HAP-1 (cell line): ENCODE measurements at places on chromosomes 6 and 20.

- DNase-seq = no peak
These were observed 64.3 kb downstream of the ISM1 start for GRCh38 chr20:13285408-13285807.

DNA sequence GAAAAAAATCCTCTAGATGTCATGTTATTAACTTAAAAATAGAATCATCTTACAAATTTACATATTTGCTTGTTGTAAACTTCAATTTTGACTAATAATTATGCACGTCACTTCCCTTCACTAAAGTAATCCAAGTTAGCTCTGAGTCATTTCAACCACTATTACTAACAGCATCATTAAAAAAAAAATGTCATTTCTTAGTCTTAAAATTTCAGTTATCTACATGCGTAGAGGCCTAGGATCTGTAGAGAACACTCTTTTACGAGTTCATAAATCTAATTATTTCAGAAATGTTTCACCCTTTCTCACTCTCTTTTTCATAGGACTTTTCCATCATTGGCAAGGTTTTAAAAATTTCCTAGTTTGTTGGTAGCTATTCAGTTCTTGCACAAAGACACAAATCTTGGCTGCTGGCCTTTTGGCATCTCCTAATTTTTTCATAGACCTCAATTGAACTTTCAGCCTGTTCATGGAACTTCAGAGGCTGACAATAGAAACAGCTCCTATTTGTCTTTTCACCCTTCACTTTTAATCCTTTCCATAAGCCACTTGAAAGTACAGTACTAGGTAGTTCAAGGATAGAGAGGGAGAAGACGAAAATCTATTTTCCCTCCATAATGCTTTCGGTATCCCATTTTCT, 61.5 kb downstream of the OGFRL1 start:
- DNase-seq = peak; percentile 16

DNA sequence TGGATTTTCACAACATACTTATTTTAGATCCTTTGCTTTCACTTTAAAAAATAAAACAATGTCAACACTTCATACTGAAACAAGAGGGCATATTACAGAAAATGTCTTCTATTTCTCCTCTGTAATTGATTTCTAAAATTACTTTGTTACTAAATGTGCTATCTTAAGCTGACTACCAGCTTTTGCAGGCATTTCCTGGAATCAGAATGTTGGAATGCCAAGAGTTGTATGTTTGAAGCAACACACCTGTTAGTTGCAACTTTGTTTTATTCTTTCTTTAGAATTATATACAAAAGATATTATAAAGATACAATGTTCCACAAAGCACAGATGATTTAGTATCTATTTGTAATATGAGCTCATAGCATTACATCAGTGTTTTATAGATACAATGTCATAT, 62.5 kb upstream of the TMEM170B start:
- no peak for DNase-seq

DNA sequence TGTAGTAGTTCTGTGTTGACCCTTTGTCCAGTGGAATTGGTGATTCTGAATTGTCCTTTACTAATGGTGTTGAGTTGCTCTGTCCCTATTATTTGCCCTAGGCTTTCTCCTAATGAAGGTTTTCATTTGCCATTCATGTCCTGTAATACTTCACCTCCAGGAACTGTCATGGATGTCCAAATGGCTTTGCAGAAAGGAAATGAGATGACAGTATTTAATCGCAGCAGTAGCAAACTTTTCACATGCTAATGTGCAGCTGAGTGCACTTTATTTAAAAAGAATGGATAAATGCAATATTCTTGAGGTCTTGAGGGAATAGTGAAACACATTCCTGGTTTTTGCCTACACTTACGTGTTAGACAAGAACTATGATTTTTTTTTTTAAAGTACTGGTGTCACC, 131.4 kb downstream of the SULF2 start:
- no peak for DNase-seq

GRCh38 chr6:143110996-143111395, 50.3 kb downstream of the AIG1 start:
- no peak for DNase-seq

DNA sequence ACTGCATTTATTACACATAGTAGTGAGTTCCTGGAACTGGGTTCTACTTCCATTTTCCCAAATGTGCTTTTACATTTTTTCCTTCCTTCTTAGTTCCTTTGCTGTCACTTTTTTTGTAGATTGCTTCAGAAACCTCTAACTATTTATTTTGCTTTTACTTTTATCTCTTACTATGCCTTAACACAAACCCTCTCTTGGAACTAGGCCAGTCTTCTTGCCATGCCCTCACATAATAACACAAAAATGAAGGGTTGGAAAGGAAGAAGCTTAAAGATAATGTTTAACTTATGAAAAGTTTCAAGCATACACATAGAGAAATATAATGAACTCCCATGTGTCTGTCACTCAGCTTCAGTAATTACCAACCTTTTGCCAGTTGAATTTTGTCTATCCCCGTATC, 27.1 kb downstream of the TOP1 start:
- DNase-seq = no peak

GRCh38 chr6:17585766-17586490, 14.2 kb upstream of the FAM8A1 start:
- DNase-seq = peak; percentile 26

DNA sequence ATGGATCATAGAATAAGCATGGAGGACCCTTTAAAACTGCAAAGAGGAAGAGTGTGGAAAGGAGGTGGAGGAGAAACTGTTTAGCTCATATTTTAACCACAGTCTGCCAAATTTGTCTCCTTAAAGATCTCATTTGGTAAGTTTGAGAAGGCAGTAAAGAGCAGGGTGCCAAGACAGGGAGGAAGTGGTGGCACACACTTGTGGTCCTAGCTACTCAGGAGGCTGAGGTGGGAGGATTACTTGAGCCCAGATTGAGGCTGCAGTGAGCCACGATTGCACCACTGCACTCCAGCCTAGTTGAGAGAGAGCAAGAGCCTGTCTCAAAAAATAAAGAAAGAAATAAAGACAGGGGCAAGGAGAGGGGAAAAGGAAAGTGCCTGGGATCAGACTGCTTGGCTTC, 16.8 kb upstream of the DCBLD1 start:
- DNase-seq = no peak

DNA sequence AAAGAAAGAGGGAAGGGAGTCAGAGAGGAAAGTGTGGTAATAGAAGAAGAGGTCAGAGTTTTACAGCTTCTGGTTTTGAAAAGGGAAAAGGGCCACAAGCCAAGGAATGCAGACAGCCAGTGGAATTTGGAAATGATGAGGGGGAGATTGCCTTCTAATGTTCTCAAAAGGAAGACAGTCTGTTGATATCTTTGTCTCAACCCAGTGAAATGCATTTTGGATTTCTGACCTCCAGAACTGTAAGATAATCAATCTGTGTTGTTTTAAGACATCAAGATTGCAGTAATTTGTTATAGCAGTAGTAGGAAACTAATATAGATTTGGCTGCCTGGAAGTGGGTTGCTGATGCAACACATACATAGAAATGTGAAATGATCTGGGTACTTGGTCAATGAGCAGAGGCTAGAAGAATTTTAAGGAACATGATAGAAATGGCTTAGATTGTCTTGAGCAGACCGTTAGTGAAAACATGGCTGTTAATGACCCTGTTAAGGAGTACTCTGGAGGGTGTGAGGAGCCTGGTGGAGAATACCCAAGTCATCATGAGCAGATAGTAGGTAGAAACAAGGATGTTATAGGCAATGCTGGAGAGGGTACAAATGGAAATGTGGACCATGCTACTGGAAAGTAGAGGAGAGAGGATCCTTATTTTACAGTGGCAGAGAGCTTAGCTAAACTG, 255.8 kb upstream of the RAB32 start:
- no peak for DNase-seq

DNA sequence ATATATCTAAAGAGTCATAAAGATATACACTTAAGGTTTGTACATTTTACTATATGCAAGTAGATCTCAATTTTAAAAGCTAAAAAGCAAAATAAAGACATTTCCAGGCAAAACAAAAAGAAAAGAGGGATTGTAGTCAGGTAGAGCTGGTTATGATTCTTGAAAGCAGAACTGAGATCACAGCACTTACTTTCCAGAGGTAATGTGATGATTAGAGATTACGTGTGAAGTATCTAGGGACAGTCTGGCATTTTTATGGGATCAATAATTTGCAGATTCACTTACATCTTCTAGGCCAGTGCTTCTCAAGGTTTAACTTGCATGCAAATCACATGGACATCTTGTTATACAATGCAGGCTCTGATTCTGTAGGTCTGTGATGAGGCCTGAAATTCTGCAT, 595.5 kb downstream of the KIF16B start:
- DNase-seq = no peak

GRCh38 chr6:169269180-169270076, 15.8 kb upstream of the THBS2 start:
- no peak for DNase-seq

DNA sequence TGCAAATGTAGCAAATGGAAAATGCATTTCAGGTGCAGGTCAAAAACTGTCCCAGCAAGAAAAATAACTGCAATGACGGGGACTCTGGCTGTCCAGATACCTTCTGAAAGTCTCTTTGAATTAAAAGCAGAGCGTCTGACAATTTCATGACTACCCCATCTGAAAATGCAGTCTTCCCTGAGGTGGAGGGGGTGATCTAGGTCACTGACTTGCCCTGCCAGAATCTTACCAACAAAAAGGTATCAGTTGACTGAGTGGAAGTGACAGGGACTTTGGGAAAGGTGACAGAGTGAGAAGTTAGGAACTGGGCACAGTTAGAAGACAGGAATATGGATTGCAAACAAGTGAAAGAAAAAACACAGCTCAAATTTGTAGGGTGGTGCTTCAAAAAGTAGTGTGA, 402.2 kb downstream of the DHX35 start:
- DNase-seq = no peak

DNA sequence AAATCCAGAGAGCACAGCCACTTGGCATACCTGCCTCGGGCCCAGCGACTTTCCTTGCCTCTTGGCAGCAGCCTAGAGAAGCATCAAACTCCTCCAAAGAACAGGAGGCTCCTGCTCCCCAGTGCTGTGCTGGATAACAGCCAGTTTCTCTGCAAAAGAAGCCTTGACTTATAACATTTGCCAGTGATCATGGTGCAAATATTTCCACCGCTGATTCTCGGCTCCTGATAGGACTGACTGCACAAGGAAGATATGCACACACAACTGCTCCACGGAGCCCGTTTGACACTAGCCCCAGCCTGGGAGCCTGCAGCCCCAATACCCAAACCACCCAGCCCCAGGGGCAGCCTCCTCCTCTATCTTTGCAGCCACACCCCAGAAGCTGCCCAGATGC, 17.5 kb downstream of the ACSS1 start:
- DNase-seq = no peak

- DNase-seq = no peak
These were observed 45.2 kb downstream of the TOX2 start for GRCh38 chr20:43959920-43960227.

DNA sequence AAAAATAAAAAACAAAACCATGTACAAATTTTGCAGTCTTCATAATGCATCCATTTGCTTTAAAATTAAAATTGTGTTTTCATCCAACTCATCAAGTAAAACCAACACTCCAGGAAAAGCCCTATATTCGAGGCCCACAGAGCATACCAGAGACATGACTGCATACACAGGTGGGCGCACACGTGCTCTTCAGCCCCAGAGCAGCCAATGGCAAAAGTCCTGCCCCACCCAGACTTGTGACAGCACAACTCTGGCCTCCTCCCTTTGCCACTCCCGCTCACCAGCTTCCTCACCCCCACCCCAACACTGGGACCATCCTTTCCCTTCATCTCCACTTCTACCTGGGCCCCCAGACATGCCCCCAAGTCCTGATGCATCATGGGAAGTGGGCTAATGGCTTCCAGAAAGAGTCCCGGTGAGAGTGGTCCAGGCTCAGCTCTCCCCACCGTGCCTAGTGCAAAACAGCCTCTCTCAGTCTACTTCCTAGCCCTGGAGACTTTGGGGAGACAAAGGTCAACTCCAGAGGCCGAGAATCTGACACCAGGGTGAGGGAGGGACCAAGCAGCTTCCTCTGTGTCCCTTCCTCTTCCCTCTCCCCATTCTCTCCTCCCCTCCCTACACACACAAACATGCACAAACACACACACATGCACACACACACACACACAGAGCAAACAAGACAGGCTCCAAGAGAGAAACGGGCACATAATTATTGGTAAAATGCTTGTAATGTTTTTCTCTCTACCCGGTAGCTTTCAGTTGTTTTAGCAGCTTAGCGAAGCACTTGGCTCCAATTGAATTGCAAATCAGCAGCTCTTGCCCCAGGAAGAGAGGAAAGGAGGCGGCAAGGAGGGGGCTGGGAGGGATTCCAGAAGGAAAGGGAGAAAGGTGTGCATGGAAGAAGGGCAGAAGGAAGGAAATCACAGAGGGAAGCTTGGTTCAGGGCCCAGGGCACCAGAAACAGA, 14.3 kb downstream of the GRM4 start:
- DNase-seq = no peak

DNA sequence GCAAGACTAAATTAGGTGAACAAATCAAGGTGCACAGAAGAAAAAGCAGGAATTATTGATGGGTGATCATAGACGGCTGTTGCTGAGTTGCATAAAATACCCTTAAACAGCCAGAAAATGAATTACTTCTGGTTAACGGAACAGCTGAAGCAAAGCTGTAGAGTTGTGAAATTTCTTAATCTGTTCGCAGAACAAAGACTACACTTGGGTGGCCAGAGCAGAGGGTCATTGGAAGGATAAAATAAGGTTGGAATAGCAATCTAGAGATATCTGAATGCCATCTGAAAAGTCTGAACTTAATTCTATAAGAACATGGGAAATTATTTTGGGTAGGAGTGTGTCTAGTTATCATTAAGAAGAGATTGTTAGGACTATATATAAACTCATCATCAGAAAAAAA, 339.1 kb upstream of the RSPO3 start:
- no peak for DNase-seq

DNA sequence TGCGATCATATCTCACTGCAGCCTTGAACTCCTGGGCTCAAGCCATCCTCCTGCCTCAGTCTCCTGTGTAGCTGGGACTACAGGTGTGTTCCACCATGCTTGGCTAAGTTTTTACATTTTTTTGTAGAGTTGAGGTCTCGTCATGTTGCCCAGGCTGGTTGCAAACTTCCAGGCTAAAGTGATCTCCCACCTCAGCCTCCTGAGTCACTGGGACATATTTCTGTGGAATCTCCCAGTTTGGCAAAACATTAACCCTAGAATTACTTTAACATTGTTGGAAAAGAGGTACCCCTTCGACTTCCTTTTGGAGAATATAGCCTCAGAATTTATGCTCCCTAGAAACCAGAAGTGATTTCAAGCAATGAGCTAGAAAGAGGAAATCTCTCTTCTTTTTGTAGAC, 57.2 kb downstream of the SHLD1 start:
- no peak for DNase-seq

DNA sequence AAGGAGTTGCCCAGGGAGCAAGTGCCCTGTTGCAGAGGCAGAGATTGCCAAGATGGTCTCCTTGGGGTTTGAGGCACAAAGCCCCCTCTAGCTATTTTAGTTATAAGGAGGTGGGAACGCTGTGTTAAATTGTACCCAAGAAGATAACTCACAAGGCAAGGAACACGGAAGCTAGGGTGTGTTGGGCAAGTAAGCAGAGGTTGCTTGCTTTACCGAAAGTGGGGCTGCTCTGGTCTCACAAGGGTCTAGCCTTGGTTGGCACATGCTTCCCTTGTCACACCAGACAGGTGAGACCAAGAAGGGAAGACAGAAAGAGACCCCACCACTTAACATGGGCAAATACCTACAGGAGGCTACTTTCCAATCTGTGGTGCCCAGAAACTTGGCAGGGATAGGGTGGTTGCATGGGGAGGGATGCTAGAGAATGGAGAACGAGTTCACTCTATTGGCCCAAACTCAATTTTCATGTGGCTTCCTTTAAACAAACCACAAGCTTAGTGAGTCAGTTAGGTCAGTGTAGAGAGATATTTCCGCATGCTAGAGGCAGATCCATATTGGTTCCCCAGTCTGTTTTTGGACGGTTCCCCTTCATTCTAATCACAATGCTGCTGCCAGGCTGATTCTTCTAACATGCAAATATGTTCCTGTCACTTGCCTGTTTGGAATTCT, 42.4 kb downstream of the PLAGL1 start:
- no peak for DNase-seq
